ENCODE measurements at places on chromosomes 1 and 21.
A peak's percentile ranks its signal among the peaks of the same experiment; 100 is the strongest.

- no peak for DNase-seq
Measured at GRCh38 chr1:155127105-155127966, at the start of gene EFNA1. Gene EFNA1, plus strand, starts transcription at chr1:155127876. Its CDS starts 102 bp downstream, at chr1:155127978.

DNA sequence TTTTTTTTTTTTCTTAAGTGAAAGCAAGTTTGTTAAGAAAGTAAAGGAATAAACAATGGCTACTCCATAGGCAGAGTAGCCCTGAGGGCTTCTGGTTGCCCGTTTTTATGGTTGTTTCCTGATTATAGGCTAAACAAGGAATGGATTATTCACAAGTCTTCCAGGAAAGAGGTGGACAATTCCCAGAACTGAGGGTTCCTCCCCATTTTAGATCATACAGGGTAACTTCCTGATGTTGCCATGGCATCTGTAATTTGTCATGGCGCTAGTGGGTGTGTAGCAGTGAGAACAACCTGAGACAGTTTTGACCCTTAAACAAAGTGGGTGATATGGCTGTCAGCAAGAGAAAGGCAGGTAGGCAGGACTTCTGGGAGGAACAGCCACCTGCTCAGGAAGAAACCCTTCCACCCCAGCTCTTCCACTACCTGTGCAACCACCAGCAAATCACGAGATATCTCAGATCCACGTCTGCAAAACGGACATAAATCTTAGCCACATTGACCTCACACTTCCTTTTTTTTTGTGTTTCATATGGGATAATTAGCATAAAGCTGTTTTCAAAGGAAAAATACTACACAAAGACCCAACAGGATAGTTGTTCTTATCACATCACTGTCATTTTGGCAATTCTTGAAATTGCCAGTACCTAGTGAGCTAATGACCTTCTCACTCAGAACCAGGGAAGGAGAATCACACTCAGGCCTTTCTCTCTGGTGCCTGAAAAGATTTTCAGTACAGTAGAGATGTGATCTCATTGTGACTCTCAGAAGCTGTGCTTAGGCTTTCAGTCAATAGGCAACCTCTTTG lies 34.8 kb upstream of the DUSP10 start:
- DNase-seq: no peak

DNA sequence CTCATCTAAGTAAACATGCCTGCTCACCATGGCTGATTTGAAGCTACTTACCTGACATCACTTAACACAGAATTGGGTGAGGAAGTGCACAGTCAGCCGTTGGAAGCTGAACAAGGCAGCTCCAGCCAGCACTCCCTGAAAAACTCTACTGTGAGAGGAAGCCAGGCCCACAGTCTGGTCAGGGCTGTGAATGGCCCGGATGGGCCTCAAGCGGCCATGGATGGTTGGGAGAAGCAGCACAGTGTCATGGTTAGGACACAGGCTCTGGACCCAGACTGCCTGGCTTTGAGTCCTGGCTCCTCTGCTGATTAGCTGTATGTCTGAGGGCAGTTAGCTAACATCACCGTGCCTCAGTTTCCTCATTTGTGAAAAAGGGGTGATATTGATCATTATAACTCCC lies 267.8 kb downstream of the GRIK3 start:
- no peak for DNase-seq

DNA sequence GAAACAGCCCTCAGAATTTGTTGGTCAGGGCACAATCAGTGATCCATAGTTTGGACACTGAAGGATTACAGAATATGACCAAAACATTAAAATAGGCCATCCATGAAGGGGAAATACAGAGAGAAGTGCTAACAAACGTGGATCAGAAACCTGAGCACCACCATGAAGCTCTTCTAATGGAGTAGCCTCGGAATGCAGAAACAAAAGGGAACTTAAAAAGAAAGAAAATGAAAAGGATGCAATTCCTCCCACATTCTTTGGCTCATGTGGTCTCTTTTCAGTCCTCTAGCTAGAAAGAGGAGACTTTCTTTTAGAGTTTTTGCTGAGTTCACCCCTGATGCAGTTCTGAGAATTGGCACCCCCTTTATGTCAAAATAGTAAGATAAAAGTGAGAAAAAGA lies 989.8 kb upstream of the B3GALT2 start:
- no peak for DNase-seq

- DNase-seq: peak; percentile 9
Measured at GRCh38 chr1:10033359-10033845, 644 bp downstream of the UBE4B start.

- no peak for DNase-seq
Measured at GRCh38 chr1:75079538-75080290, 54.5 kb upstream of the LHX8 start.

DNA sequence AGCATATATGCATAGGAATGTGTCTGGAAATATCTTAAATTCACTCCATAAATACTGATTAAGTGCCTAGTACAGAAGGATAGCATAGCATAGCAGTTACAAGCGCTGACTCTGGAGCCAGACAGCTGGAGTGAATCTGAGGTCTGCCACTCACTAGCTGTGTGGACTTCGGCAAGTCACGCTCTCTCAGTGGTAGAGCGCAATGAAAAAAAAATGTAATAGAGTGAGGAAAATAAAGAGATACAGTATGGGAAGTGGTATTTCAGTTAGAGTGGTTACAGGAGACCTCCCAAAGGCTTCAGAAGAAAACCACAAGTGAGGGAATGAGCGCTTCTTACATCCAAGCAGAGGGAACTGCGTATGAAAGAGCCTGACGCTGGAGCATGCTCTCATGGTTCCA lies 338.9 kb upstream of the PRMT6 start:
- DNase-seq: no peak

DNA sequence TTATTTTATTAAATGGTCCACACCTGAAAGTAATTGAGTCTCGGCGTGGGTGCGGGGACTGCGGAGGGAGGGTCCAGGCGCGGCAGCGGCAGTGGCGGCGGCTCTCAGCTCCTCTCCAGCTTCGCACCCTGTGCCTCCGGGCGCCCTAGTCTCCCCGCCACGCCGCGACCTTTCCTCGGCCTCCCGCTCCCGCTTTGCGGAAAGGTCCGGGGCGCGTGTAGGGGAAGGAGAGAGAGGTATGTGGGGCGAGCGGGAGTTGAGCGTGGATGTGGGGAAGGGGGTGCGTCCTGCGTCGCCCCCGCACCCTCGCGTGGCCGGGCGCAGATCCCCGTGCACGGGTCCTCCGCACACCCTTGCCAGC lies 13.4 kb upstream of the ALX3 start:
- DNase-seq: no peak

Data from stimulated activated CD4-positive, alpha-beta T cell treated with anti-CD3 and anti-CD28 coated beads, Interleukin-2, amount 100 ng/mL, for 48 hours (primary cell).